ENCODE measurements at places on chromosomes 11 and 22.
A peak's percentile ranks its signal among the peaks of the same experiment; 100 is the strongest.

- no peak for DNase-seq
Observed at GRCh38 chr11:71138737-71139425, 113.5 kb downstream of the SHANK2 start.

- DNase-seq = no peak
Observed at GRCh38 chr11:45174963-45175362, 28.5 kb downstream of the PRDM11 start.

DNA sequence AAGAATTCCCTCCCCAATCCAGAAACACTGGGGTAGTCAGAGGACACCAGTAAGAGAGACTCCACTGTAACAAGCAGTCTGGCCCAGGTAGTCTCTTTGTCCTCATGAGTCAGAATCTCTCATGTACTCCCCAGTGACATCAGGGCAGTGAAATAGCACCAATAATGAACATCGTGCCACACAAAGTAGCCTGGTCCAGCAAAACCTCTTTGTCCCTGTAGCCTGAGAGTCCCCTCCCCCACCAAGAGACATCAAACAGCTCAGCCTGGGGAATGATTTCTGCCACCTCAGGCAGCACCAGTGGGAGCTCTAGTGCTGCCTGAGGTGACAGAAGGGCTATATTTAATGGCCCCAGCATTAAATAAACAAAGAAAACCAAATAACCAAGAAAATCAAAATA, 88.1 kb downstream of the SBF2 start:
- no peak for DNase-seq

DNA sequence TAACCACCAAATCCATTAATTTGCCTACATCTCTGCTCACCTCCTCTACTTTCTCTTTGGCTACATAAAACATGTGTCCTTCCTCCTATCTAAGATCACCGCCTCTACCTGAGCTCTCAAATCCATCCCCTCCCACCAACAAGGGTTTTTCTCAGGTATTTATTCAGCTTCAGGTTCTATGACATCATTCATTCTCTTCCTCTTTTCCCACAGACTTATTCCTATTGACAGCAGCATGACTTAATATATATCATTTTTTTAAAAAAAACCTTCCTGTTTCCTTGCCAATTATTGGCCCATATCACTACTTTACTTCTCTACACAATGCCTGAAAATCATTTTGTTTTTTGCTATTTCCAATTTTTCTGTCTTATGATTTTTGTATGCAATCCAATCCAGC, 4.4 kb downstream of the CASP12 start:
- DNase-seq = no peak

DNA sequence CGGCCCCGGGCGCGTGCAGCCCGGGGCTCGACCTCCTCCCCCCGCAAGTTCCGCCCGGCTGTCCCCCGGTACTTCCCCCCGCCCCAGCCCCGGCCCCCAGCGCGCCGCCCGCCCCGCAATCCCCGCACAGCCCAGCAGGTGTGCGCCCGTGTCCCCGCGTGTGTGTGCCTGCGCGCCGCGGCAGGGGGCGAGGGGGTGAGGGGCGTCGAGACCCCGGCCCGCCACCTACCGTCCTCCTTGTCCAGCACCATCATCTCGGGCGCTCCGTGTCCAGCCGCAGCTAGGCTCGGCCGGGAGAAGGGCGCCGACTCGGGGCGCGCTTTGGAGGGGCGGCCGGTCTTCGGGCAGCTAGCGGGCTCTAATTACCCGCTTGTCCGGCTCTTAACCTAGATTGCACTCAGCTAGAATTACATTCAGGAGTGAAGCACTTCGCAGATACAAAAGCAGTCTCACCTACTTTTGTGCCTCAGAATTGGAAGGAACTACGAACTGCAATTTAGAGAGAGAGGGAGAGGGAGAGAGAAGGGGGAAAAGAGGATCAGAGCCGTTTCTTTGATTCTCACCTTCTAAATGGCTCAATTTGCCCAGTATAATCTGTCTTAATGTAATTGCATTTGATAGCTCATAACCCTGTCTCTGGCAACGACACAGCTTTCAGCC, 439 bp downstream of the LMO1 start:
- DNase-seq = no peak

- no peak for DNase-seq
Observed at GRCh38 chr11:87304412-87304811, 266.7 kb downstream of the TMEM135 start.

- DNase-seq = no peak
Observed at GRCh38 chr22:17110791-17111550, 10.2 kb downstream of the TMEM121B start.

DNA sequence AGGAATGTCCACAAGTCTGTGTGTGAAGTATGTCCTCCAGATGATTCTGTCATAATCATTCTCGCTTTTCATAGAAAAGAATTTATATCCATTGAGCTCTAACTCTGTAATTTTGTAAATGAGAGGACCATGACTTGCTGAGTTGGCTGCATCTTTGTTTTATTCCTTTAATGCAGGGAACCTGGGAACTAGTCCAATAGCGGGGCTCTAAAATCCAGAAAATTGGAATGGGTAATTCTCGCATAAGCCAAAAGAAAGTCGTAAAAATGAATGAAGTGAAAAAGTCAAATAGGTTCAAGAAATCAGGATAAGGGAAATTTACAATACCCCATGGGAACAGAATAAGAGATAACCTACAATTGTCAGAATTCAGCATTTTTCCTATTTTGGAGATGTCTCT, 232.5 kb downstream of the RAB38 start:
- no peak for DNase-seq

DNA sequence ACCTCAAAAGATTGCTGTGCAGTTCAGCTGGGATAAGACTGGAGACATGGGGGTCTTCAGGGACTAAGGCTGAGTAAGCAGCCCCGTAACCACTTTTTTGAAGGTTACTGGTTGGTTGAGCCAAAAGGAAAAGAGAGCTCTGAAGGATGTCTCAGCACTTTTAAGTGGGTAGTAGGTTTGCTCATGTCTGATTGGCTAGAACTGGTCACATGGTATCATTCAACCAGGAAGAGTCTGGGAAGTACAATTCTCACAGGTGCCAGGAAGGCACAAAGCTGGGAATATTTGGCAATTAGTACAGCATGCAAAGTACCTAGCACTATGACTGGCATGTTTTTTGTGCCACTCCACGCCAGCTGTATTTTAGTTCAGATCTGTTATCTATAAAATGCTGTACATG, 58.1 kb downstream of the SNX19 start:
- DNase-seq = peak; percentile 4

DNA sequence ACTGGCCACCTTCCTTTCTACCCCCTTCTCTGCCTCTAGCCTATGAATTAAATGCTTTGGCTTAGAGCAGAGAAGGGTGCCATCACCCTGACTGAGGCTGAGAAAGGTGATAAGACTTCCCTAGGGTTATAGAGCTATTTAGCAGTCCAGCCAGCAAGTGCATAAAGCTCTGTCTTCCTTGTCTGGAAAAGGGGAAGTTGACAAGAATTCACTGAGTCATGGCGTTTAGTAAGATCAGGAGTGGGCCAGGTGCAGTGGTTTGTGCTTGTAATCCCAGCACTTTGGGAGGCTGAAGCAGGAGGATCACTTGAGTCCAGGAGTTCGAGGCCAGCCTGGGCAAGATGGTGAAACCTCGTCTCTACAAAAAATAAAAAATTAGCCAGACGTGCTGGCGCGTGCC, 63.1 kb downstream of the LHFPL7 start:
- DNase-seq = no peak

GRCh38 chr11:19191530-19192169, 10.1 kb downstream of the CSRP3 start:
- no peak for DNase-seq

- DNase-seq = no peak
Observed at GRCh38 chr11:5737670-5738392, 1.6 kb downstream of the OR56B1 start.

DNA sequence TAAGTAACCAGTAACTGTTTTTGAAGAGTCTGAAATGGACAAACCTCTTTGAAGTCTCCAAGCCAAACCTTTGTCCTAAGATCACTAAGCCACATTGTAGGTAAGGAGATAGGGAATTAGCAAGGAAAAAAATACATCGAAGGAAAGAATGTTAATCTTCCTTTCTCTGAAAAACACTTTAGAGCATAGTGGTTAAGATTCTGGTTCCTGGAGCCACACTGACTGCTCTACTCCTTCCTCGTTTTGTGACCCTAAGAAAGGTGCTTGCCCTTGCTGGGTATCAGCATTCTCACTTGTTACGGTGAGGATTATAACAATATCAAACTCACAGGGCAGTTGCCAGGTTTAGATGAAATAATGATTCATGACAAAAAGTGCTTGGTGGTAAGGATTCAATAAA, 104.0 kb downstream of the SIK3 start:
- DNase-seq = no peak

GRCh38 chr11:77201370-77201769, 73.3 kb downstream of the MYO7A start:
- no peak for DNase-seq

DNA sequence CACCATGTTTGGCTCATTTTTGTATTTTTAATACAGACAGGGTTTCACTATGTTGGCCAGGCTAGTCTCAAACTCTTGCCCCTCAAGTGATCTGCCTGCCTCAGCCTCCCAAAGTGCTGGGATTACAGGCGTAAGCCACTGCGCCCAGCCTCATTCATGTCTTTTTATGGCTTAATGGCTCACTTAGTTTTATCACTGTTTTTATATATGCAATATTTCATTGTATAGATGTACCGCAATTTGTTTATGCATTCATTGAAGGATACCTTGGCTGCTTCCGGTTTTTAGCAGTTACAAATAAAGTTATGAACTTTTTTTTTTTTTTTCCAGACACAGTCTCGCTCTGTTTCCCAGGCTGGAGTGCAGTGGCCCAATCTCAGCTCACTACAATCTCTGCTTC, 5.5 kb upstream of the TCN2 start:
- DNase-seq = no peak

GRCh38 chr11:93756748-93757147, 15.3 kb downstream of the C11orf54 start:
- DNase-seq = no peak

DNA sequence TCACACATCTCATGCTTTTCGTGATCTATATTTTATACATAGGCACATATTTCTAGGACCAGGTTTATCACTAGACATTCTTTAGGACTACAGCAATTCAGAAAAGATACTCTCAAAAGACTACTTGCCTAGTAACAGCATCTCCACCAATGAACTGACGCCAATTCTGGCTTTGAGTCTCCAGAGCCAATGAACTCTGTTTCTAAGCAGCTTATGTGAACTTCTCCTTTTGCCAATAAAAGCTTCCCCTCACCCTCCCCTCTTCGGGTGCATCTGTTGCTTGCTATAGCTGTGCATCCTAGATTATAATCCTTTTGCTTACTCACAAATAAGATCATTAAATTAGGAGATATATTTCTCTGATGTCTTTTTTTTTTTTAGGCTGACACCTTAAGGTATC, 11.4 kb upstream of the ANKK1 start:
- DNase-seq = no peak

- DNase-seq = no peak
Observed at GRCh38 chr22:28911777-28912669, 28.7 kb downstream of the ZNRF3 start.

DNA sequence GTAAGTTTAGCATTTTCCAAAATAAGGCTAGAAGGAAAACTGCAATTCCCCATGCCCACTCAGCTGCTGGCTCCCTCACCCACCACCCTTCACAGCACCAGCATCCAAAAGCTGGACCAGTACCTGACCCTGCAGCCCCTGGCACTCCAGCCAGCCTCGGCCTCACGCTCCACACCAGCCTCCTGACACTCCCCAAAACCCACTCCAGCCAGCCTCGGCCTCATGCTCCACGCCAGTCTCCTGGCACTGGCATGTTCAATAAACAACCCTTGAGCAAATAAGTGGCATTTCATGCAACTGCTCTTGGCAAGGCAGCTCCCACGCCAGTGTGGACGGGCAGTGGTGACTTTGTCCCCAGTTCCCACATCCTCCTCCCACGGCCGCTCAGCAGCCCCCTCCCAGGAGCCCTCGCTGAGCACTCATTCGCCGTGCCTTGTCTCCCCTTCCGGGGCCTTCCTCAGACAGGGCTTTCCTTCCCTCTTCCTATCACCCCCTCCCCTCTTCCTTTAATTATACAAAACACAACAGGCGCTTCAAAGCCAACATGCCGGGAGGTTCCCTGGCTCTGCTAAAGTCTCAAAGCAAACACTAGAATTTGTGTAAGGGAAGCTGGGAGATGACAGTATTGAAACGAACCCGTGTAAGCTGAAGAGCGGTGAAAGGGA, 6.8 kb downstream of the TOLLIP start:
- no peak for DNase-seq

- DNase-seq = no peak
Observed at GRCh38 chr11:129394709-129395108, 19.1 kb downstream of the BARX2 start.

DNA sequence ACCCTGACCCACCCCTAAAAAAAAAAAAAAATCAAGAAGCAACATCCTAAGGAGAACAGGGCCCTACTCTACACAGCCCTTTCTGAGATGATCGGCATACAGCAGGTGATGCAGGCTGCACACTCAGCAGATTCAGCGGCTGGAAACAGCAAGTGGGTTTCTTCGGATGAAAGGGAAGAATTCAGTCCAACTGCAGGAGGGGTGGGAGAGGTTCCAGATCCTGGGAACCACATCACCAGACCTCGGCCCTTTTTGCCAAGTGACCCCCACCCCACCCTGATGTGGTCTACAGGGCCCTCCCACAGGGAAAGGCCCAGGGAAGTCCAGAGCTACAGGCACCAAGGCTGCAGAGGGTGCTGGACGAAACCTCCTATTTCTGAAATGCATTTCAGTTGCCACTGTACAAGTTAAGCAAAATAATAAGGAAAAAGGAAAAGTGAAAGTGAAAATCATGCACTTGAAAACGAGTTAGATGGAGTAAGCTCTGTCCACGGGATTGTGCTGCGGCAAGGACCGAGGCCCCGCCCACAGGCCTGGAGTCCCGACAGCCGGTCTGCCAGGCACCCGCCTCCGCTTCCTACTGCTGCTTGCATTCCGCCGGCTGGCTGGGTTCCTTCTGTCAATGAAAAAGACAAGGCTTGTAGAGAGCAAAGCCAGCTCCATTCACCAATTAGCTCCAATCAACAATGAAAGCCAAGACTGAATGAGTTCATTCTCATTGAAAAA, 16.0 kb upstream of the PHLDA2 start:
- DNase-seq = peak; percentile 33

- no peak for DNase-seq
Observed at GRCh38 chr22:42301742-42302102, 31.3 kb upstream of the TCF20 start.

DNA sequence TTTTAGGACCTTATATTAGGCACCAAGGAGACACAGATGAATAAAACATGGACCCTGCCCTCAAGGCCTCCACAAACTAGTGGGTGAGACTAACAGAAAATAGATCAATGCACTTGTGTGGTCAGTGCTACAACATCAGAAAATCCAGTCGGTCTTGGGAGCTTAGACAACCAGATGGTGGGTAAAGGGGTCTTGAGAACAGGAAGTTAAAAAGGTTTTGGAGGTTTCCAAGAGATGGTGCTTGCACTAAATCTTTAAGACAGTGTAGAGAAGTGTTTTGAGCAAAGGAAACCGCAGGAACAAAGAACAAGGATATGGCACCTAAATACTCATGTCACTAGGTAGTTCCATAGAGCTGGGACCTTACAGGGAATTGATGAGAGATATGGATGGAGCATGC, 56.2 kb downstream of the GALNT18 start:
- no peak for DNase-seq

All from CD4-positive, alpha-beta T cell treated with Interleukin-1 beta for 1 hour (primary cell).